ENCODE measurements at places on chromosomes 16 and 17.

DNA sequence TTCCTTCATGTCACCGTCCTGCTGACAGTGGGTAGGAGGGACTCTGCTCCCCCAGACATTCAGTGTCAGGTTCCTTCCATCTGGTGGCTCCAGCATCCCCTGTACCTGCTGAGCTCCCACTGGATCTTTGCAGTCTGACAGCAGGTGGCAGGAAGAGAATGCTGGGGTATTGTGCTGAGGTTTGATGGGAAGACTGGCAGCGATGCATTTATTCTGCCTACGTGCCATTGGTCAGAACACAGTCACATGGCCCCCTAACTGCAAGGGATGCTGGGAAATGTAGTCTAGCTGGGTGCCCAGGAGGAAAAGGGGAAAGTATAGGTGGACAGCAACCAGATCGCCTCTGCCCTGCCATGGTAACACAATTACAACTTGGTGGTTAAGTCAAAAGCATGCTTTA is 44.4 kb downstream of the IRX3 start:
- DNase-seq = no peak

GRCh38 chr17:73378974-73379470 is 67.2 kb upstream of the CDC42EP4 start:
- DNase-seq = no peak

DNA sequence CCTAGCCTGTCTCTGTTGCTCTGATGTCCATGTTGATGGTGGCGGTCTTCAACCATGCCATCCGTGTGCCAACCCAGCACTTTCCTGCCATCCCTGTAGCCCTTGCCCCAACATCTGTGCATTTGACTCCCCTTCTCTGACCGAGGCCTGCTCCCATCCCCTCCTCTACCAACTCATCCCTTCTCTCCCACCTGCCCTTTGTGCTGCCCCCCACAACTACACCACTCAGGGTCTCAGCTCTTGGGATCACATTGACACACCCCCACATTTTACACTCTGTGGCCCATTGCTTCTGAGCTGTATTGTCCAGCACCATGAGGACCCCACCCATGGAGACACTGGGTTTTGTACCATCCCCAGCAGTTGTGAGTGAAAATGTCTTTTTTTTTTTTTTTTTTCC is 11.6 kb downstream of the HS3ST3B1 start:
- no peak for DNase-seq

DNA sequence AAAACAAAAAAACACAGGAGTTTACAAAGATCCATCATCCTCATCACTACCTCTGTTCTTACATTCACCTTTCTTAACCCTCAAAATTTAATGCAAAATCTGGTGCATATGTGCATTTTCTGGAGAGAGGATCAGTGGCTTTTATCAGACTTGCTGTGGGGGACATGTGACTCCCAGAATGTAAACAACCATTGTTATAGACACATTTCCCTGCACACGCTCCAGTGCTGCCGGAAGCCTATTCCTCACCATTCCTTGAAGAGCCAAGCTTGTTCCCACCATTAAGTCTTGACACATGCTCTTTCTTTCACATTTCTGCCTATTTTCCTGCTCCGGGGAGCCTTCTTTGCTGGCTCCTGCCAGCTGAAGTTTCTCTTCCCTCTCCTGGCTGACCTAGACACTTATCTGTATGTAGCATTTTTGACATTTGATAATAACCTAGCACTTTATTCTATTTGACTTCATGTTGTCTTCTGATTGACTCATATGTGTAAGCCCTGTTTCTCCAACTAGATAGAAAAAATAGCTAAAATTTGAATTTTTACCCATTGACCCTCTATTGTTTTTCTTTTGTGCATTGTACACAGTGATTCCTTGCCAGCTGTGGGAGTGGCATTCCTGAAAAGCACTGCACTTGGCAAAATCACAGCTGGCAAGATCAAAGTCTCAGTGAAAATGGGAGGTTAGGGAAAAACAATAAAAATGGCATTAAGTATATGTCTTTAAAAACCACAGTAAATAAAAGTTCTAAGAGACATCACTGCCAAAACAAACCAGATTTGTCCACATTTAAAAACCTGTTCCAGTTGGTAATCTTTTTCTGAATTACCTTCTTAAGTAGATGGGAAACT is 76.8 kb upstream of the CIBAR2 start:
- no peak for DNase-seq

DNA sequence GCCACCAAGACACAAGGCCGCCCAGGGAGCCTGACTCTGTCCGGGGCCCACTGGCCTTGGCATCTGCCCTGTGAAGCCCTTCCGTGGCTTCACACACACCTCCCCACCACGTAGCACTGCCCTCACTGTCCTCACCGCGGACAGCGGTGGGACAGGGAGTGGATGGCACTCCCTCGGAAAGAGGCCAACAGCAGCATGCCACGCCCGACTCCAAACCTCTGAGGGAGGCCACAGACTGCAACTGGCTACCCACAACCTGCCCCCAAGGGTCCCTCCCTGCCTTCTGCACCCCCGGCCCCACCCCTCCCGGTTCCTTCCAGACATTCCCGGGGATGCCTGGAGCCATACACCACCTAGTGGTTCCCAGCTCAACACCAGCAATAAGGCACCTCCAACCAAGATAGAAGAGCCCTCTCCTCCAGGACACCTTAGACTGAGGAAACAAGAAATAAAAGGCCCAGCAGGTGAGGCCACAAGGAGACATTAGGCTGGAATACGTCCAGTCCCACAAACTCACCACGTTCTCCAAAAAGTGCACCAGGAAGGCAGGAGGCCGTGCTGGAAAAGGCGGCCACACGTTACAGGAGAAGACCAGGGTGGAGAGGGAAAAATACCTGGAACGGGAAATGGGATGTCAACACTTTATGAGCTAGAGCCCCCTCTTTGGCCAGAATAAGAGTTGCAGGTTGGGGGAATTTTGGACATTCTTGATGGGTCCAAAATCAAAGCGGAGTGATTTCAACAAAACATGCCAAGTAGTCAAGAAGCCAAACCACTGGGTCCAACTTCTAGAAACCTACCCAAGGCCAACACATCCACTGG is 310.0 kb downstream of the SOX9 start:
- no peak for DNase-seq

DNA sequence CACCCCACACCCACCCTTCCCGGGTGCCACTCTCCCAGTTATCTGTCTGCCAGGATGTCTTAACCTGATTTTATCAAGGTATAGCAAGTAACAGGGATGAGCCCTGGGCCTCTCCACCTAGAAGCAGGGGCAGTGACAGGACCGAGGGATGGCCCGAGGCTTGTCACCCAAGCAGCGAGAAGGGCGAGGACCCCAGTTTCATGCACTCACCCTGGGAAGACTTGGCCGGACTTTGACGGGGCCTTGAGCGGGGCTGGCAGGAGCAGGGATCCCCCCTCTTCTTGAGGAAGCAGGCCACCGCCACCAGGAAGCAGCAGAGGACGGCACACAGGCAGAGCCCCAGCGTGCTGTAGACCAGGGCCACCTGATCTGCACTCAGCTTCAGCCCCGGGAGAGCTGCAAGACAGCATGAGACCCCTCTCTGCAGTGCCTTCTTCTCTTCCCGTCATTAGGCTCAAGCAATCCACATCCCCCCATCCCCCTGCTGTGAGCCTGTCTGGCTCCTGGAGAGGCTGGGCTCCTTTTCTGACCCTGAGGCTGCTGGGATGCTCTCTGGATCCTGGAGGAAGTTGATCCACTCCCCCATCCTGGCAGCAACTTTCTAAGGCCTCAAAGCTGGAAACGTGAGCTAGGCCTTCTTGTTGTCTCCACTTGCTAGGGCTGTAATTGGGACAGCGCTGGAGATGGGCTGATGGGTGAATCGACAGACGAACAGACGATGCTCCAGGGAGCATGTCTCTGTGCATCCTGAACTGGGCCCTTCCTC is 31.6 kb downstream of the TNFRSF13B start:
- no peak for DNase-seq

- no peak for DNase-seq
Observed at GRCh38 chr16:82991966-82992675, 365.4 kb downstream of the CDH13 start.

DNA sequence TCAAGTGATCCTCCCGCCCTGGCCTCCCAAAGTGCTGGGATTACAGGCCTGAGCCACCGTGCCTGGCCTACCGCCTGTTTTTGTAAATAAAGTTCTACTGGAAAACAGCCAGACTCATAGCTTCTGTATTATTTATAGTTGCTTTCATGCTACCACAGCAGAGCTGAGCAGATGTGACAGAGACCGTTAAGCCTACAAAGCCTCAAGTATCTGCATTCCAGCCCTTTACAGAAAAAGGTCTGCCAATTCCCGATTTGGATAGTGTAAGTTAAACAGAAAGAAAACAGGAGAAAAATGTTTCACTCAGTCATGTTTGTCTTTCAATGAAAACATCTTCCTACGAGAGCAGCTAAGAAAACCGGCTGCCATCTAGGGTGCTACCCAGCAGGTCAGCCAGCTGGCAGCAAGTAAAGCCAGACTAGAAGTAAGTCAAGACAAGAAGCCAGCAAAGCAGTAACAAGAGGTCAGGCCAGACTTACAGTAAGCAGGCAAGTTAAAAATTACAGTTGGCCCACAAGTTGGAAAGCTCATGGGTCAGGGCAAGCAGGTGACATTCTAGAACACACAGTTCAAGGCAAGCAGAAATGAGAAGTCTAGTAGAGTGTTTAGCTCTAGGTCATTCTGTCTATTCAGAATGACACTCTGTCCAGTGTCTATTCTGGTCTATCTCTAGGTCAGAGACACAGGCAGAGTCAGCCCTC is 17.7 kb downstream of the NCBP3 start:
- no peak for DNase-seq

GRCh38 chr16:85567101-85567866 is 45.8 kb upstream of the GSE1 start:
- no peak for DNase-seq

- DNase-seq = peak; percentile 17
Observed at GRCh38 chr17:12667299-12667958, 1.7 kb downstream of the MYOCD start.

DNA sequence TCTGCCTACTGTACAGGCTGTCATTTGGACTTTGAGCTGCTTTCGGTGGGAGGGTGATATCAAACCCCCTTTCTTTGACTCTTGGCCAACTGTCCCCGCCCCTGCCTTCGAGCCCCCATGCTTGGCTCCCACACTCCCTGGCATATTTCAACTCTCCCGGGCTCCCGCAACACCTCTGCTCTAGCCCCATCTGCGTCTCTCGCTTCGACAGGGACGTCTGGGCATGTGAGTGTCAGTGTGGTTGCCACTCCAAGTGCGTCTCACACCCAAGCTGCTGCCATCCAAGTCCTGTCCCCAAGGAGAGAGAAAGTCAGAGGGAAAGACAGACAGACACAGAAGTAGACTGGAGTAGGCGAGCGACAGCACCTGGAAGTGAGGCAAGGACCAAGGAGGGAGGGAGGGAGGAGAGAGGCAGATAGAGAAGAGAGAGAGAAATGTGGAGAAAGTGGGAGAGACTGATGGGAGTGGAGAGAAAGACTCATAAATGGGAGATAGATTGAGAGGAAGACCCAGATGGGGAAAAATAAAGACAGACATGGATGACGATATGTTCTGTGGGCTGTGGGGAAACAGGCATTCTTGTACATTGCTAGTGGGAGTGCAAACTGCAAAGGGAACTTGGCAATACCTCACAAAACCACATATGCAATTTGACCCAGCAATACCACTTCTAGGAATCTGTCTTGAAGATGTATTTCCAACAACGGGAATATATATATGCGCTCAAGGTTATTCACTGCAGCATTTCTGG is 11.8 kb downstream of the STARD3 start:
- DNase-seq = no peak

DNA sequence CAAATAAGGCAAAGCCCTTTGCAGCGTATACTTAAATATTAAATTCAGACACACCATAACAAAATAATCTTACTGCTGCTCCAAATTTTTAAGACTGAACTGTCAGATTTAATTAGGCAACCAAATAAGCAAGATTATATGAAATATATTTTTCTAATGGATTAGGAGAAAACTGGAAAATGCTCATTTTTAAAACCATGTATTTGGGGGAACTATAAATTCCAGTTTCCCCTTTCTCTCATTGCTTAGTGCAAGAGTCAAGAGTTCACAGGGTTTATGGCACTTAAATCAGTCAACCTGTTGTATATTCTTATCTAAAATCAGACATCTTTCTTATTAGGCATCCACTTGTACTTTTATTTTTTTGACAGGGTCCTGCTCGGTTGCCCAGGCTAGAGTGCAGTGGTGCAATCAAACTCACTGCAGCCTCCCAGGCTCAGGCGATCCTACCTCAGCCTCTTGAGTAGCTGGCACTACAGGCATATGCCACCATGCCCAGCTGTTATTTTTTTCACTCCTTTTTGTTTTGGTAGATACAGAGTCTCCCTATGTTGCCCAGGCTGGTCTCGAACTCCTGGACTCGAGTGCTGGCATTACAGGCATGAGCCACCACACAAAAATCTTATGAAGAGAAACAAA is 2.1 kb upstream of the KANSL1 start:
- no peak for DNase-seq

DNA sequence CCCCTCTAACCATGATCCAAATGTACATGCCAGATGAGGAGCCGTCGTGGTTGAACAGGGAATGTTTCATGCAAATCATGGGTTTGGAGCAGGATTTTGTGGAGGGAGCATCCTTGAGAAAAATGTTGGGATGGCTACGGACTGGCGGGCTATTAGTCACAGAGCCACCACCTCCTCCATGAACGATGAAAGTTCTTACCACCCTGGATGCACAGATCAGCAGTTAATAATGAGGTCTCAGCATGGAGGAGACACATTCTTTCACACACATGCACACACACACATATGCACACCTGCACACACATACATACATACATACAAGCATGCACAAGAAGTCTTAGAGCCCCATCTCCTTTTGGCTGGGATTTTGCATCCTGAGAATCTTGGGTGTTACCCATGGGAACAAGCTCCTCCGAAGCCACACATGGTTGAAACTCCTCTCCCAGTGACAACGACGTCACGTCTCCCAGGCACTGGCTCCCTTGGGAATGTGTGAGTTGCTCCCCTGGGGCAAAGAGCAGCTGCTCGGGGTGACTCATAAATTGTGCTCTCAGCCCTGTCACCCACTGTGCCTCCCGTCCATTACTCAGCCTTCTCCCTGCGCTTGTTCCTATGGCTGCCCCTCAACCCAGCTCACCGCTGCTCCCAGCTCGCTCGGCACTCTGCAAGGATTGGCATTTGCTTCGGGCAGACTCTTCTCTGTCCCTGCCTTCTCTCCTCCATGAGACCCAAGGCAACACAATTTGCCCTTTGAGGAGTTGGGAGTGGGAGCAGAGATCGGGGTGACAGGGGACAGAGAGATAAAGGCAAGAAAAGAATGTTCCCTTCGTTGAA is 344.6 kb downstream of the SOX9 start:
- DNase-seq = peak; percentile 64

Measured in GM04504 (cell line).